ENCODE measurements at places on chromosomes 3 and 15.
A peak's percentile ranks its signal among the peaks of the same experiment; 100 is the strongest.

DNA sequence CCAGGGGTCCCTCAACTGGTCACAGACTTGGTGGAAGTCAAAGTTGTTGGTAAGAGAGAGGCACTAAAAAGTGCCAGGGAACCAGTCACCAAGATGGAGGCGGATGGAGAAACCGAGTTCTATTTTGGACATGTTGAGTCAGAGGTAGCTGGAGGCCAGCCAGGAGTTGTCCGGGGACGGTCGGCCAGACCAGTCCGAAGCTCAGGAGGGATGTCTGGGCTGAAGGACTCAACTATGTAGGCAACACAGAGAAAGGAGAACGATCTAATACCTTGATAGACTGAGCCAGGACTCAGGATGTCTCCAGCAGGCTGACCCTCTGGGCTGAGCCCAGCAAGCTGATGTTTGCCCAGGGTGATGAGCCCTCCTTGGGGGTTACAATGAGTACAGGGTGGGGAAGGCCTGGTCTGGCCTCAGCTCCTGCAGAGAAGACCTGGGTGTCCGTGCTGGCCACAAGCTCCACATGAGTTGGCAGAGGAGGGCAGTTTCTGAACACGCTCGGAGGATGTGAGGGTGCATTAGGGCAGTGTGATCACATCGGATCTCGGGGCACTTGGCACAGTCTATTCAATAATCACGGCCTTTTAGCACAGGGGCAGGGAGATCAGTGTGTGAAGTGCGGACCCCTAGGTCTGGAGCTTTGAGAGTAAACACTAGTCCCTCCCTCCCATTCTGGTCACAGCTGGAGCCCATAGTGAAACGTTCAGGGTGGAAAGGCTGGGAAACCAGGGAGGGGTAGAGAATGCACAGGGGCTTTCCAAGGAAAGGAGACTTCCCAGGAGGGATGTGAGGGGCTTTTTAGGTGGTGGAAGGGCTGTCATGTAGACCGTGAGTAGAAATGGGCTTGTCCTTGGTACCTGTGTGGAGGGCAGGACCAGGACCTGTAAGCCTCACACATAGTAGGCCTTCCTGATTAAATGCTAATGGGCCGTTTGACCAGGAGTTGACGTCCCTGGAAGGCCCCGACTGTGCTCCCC, 111.9 kb downstream of the ETFA start:
- no peak for DNase-seq

DNA sequence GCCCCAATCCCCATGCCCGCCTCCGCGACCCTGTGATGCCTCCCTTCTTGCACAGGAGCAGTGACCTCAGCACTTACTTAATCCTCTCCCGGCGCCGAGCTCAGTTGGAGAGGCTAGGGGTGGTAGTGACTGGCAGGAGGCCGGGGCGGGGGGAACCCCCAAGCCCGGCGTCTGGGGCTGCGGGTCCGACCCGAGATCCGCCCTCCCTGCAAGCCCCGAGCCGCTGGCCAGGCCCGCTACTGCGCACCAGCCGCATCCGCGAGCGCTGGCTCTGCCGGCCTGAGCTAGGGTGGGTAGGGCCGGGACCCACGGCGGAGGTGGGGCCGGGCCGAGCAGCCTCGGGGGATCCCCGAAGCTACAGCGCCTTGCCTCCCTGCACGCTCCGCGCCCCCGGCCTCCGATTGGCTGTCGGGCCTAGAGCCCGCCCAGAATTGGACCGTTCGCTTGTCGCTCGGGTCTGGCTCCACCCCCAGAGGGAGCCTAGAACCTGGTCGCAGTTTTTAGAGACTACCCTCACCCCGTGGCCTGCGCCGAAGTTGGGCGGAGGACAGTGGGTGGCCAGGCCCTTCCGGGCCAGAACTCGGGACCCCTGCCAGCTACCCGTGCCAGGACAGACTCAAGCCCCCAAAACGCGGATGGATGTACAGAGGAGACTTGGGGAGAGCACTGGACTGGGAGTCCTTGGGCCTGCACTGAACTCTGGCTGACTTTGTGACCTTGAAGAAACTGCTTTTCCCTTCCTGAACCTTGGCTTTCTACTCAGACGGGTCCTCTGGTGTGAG, at the start of gene C3orf18:
TSS of gene C3orf18 (minus strand) at position 362 of the 782 bp plus-strand sequence. CDS start 2,048 bp downstream, outside the sequence.
- DNase-seq: peak; percentile 94

GRCh38 chr3:159731254-159731653, 257.4 kb upstream of the IL12A start:
- DNase-seq: no peak

DNA sequence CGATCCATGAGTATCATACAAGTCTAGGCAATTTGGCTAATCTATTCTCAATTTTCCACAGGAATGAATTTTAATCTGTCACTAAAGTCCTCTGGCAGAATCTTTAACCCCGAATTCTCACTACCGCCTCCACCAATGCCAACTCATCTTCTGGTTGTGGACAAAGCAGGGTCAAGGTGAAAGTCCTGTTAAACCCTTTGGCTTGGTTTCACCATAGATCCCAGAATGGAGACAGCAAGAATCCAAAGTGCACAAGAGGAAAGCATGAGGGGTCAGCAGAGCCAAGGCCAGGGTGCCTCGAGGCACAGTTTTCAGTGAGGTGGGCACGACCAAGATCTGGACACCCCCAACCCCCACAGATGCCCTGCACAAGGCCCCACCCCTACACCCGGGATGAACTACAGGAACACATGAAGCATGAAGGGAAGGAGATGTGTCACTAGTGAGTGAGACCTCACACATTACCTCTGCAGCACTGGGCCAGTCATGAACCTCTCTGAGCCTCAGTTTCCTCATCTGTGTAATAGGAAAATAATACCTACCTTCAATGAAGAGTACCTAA, 466.2 kb downstream of the EPHB1 start:
- no peak for DNase-seq

DNA sequence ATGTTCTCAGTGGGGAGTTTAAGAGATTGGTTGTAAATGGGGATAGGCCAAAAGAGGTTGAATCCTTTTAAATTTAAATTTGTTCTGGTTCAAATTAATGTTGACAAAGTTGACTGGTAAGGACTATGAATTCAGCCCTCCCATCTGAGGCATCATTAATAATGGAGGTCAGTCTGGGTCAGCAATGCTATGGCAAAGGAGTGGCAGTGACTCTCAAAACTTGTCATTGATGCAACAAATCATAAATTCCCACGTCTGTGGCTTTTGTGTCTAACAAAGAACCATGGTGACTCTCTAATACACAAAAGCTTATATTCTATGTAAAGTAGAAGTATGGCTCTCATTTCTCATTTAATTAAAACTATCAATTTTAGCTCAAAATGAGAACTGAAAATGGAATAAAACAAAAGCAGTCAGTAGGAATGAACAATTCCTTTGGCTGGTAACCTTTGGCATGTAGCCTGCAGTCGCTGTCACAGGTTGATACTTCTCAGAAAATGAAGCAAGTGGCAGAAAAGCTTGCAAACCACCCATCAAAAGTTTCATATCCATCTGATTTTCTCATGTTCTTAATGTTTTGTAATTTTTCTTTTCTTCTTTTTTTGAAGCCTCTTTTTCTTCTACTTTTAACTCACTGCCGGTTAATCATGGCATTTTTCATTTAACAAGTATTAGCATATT, 12.2 kb upstream of the ZBED2 start:
- peak; percentile 61 for DNase-seq

- DNase-seq: no peak
Observed at GRCh38 chr15:80449825-80450224, 45.6 kb downstream of the ARNT2 start.

DNA sequence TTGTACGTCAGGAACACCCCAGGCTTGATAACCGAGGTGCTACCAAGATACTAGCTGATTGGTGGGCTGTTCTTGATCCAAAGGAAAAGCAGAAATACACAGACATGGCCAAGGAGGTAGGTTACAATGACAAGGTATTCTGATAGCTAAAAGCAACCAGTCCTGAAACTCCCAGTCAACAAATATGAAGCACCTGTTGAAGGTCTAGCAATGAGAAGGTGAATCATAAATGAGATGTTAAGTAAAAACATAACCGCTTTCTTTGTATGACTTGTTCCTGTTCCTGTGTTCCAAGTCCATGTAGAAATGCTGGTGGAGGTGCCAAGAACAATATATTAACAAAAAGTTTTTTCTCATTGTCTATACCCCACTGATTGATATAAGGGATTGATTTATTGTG, 194.0 kb downstream of the BBX start:
- DNase-seq: no peak

DNA sequence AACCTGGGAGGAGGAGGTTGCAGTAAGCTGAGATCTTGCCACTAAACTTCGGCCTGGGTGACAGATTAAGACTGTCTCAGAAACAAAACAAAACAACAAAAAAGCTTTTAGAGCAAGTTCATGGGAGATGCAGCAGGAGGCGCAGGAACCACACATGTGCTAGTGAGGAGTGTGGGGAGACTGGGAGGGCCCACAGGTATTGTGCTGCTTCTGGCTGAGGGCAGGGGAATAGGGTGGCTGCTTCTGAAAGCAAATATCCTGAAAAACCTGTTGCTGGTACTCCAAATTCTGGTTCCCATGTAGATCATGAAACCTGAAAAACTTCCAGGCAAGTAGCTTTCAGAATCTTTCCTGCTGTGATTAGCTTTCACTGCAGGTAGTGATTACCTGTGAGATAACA, 22.1 kb downstream of the TYRO3 start:
- no peak for DNase-seq

DNA sequence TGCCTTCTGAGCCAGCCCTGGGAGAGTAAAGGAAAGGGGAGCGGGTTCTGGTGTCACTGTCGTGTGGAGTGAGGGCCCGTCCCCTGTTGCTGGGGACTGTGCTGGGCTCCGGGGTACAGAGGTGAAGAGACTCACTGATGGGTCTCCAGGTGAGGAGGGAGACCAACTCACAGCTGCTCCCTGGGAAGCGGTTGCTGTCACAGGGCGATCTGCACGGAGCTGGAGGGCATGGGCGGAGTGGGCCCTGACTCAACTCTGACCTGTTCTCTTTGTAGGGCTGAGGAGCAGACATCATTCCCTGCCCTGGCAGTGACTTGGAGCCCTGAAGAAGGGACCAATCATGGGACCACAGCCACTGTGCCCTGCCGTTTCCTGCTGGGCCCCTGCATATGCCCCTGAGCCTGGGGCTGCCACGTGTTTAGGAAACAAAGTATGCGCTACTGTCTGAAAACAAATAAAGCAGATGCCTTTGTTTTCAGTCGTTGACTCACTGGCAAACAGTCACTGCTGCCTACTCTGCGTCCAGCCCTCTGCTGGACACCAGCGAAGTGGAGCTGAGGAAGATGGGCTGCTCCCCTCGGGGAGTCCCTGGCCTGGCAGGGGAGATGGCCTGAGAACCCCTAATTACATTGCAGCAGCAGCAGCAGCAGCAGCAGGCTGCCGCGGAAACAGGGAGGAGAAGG, 22.9 kb upstream of the PLXNA1 start:
- peak; percentile 49 for DNase-seq

DNA sequence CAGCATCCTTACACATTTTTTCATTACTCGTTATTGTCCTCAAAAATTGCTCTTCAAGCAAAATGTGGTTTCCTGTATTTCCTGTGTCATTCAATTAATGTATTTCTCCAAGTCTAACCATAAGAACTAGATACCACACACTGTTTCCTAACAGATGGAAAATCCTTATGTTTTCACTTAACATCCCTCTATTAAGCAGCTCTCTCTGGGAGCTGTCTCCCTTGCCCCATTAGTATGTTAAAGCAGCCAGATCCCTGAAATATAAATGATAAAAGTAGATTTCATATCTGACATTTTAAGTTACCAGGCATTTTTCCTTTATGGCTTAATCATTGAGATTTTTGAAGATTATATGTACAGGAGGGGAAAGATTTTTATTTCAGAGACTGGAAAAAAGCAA, 15.9 kb downstream of the PFN2 start:
- DNase-seq: no peak

GRCh38 chr3:182692695-182693094, 100.6 kb upstream of the ATP11B start:
- DNase-seq: no peak

DNA sequence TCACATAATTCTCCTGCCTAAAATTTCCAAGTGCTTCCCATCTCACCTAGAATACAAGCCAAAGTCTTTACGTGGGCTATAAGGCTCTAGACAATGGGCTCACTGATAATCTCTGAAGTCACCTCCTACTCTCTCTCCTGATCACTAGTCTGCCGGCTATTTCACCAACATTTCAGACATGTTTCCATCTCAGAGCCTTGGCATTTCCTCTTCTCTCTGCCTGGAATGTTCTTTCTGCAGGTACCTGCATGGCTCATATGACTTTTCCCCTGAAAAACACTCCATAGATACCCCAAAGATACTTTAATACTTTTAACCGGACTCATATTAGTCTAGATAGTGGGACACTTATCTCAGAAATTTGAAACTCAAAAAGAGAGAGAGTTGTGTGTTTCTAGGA, 32.7 kb downstream of the CD200 start:
- no peak for DNase-seq

GRCh38 chr3:128506754-128507153, 13.8 kb upstream of the GATA2 start:
- DNase-seq: no peak

DNA sequence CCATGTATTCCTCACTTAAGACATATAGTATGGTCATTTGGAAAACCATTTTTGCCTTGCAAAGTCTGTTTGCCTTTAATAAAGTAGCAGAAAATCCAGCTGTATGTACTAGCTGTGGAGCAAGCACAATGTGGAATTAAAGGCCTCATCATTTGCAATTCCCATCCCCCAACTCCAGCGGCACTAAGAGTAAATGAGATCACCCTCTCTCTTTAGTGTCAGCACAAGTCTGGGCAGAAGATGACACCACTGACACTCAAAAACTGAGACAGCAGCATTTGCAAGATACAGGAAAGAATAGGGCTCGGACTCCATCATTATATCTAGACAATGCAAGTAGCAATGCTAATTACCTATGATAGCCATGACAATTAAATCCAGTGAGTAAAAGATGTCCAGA, 24.7 kb upstream of the DYNC1LI1 start:
- no peak for DNase-seq
